Right atrium auricular region (tissue), 2 donors: ENCODE measurements at places on chromosomes 16 and 17. TPM values are rescaled to one million over a fixed set of nuclear protein-coding genes. Genes with fewer than 3 reads are reported as not detected.

- DNase-seq, result no peak
Observed at GRCh38 chr17:73163043-73163442, 1.8 kb upstream of the SSTR2 start.

DNA sequence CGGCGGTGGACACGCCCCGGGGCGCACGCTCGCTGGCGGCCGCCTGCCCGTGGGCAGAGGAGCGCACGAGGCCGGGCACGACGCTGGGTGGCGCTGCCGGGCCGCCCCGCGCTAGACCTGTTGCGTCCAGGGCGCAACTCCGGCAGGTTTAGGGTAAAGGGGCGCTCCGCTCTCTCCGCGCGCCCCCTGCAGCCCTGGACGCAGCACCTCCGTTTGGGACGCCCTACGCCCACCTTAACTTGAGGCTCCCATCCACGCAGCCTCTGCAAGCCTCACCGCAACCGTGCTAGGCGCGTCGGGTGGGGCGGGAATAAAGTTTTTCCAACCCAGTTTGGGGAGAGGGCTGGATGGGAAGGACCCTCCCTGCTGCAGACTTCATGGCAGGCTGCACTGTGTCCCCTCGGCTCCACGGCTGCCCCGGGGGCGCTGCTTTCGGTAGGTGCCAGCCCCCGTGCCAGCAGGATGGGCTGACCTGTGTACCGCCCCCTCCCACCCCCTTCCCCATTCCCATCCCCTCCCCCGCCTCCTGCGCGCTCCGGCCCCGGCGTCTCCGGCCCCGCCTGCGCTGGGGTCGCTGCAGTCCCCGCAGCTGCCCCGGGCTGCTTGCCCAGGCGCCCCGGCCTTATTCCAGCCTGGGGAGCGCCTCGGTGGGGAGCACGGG is at the start of gene SYT17:
SYT17 (plus strand) TSS at position 531 of the 661 bp plus-strand sequence. CDS start 407 bp downstream, outside the sequence.
- DNase-seq, result peak; percentile 60

GRCh38 chr16:69371564-69371963 is 14.2 kb downstream of the TERF2 start:
- DNase-seq, result no peak

DNA sequence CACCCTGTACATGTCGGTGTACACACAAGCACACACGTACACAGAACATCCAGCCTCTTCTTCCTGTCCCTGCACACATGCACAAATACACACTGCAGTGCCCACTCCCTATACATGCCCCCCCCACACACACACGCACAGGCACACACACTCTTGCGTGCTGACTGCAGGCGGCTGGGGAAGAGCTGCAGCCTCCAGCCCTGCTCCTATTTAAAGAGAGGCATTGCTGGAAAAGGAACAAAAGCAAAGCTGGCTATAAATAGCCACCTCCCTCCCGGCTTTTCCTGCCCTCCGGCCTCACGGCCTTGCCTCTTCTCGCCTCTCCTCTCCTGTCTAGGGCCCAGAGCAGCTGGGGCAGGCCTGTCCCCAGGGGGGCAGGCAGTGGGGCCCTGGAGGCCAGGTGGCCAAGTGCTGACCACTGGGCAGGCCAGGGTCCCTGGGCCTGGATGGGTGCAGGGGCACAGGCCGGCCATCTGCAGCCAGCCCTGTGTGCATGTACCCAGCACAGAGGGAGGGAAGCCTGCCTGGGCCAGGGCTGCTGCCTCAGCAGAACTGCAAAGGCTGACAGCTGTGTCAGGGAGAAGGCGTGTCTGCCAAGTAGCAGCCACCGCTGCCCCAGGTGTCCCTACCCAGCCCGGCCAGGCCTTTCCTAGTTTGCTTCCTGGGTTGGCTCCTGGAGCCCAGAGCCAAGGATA is 25.4 kb downstream of the RTN4RL1 start:
- DNase-seq, result no peak

DNA sequence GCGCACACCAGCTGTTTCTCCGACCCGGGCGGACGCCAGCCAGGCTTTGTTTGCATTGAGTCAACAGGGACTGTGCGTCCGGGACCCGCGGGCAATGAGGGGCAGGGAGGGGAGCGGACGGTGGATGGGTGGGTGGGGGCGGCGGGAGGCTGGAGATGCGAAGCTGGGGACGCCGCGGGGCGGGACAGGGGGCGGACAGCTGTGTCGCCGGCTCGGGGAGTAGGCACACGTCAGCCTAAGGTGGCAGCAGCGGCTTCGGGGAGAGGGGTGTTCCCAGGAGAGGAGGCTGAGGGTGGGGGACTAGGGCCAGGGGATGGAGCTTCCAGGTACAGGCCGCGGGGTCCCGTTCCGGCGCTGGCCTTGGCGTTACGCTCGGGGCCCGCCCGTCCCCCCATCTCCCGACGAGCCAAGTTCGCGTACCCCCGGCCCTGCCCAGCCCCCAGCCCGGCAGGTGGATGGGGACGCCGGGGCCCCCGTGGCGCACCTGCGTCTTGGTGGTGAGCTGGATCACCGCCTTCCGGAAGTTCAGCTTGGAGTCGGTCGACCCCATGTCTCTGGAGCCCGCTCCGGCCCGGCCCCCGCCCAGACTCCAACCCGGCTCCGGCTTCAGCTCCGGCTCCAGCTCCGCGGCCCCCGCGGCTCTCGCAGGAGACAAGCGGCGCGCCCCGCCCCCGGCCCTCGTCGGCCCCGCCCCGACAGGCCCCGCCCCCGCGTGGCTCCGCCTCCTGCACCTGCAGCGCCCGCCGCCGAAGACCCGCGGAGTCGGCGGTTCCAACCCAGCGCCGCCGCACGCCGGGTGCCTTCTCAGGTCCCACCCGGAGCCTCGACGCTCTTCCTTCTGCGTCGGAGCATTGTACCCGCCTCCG is at the start of gene HID1:
HID1 (minus strand) TSS at position 653 of the 866 bp plus-strand sequence; CDS start at position 550, 103 bp downstream.
- no peak for DNase-seq

GRCh38 chr17:43479948-43480347 is 3.8 kb upstream of the DHX8 start:
- DNase-seq, result no peak

DNA sequence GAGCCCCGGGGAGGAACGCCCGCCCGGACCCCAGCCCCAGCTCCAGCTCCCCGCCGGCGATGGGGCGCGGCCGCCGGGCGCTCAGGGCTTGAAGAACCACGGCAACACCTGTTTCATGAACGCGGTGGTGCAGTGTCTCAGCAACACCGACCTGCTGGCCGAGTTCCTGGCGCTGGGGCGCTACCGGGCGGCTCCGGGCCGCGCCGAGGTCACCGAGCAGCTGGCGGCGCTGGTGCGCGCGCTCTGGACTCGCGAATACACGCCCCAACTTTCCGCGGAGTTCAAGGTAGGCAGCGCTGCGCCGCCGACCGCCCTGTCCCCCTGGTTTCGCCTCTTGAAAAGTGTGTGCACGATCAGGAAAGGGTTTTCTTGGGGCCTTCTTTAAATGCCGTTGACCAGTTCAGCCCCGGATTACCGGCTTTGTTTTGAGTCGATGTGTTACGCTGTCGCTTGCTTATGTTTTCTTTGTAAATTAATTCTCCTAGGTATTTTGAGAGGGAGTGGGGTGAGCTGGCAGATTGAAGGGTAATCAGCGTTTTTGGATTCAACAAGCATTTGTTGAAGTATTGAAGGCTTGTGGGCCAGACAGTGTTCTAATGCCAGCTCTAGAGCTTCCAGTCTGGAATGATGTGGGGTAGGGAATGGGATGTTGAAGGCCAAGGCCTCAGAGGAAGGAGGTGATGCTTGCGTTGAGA is 681 bp downstream of the USP43 start:
- no peak for DNase-seq

- DNase-seq, result no peak
Observed at GRCh38 chr17:15257796-15258512, 7.2 kb downstream of the PMP22 start.

DNA sequence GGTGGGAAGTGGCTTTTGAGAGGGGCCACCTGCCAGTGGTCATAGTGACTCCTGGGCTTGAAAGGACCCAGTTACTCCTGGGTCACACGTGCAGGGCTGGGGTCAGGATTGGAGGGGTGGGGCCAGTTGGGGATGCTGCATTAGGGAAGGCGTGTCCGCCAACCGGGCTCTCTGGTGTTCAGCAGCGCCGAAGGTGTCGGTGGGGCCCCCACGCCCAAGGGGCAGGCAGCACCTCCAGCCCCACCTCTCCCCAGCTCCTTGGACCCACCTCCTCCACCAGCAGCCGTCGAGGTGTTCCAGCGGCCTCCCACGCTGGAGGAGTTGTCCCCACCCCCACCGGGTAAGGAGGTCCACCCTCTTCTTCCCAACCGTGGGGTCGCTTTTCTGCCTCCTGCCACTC is 9.5 kb downstream of the ABI3 start:
- no peak for DNase-seq

DNA sequence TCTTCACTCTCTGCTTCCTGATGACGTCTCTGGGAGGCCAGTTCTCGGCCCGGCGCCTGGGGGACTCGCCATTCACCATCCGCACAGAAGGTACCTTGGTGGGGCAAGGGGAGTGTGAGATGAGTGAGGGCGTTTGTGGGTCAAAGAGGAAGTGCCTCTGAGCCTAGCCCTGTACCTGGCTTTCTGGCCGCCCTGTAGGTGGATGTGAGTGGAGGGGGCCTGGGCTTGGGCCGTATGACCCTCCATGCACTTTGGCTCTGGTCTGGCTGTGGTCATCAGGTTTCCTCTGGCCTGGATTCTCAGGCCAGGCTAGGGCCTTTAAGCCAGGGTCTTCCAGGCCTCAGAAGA is 4.6 kb downstream of the MGAT5B start:
- no peak for DNase-seq

Gene SCN4A
- 2.5 TPM for total RNA-seq

Gene STAC2
- total RNA-seq, result 2.3 TPM

Gene RAMP2
- 35.2 TPM for total RNA-seq
